ENCODE measurements at places on chromosomes 4 and X.

DNA sequence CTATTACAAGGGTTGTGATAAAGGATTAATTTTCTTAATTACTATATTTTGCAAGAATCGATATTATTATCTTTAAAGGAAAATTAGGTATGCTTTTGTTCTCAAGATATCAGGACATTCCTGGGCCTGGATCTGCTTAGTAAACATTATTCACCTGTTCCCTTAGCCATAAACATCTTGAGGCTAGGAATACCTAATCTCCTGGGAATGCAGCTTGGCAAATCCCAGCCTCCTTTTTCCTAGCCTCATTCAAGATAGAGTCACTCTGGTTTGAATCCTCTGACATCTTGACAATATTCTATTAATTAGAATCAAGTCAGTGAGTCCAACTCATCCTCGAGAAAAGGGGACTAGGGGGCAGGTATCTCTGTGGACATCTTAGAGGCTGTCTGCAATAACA lies 327.1 kb downstream of the STIM2 start:
- DNase-seq: no peak

GRCh38 chrX:109839694-109840567 lies 106.9 kb upstream of the ACSL4 start:
- DNase-seq: peak; percentile 0

DNA sequence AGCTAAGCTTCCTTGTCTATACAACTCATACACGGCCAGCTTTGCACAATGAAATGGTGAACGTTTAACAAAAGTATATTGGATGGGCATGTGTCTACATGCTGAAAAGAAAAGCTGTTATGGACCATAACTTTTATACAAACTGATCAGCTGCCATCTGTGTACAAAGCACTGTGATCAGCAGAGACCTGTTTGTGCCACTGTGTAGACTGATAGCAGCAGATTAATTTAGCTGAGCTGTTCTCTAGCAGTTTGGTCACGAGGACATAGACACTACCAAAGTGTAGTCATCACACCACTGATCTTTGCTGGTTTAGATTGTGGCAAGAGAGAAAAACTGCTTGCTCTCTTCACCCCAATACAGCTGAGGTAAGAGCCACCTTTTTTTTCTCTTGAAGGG lies 124.5 kb downstream of the RAPGEF2 start:
- DNase-seq: no peak

GRCh38 chr4:176262243-176262642 lies 6.8 kb downstream of the ASB5 start:
- no peak for DNase-seq

DNA sequence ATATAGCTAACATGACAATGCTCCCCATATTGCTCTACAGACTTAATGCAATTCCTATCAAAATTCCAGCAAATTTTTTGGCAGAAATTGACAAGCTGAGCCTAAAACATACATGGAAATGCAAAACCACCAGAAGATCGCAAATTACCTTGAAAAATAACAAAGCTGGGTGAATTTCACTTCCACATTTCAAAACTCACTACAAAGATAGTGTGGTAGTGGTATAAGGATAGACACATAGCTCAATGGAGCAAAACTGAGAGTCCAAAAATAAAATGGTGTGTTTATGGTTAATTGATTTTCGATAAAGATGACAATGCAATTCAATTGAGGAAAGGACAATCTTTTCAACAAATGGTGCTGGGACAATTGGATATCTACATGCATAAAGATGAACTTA lies 65.8 kb downstream of the SLC9A7 start:
- no peak for DNase-seq

DNA sequence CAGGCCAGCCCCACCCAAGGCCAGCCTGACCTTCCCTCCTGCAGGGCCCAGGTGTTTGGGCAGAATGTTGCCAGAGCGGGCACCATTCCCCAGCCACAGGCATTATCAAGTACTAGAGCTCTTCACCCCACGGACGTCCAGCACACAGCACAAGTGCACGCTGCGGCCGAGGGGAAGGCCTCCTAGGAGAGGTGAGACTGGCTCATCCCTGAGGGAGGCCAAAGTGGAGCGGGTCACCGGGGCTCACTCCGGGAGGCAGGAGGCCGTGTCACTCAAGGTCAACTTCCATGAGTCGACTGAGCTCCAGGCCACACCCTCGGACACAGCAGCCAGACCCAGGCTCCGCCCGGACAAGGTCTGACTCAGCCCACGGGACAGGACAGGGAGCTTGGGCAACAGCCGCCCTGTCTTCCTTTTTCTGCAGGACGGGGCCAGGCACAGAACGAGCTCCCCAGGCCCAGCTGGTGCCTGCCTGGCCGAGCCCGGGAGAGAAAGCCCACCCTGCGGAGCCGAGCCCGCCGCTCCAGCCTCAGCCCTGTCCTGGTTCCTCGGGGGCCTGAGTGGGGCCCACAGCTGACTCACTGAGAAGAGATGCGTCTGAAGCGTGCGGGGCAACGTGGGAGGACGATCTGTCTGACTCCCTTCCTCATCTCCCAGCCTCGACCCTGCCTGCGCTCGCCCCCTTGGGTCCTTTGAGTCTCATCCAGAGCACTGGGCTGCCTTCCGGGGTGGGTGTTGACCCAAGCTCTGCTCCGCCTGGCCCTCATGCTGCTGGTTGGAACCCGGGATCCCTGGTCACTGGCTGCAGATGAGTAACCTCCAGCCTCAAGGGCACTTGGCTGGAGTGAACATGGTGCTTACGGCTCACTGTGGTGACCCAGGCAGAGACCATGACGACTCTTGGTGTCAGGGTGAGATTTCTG lies 1.6 kb downstream of the SLC49A3 start:
- DNase-seq: no peak

- DNase-seq: no peak
Observed at GRCh38 chr4:100198061-100198460, 7.8 kb upstream of the DDIT4L start.

GRCh38 chr4:87130985-87131703 lies 89.3 kb downstream of the KLHL8 start:
- DNase-seq: no peak

- no peak for DNase-seq
Observed at GRCh38 chr4:118967393-118967792, 78.7 kb downstream of the SYNPO2 start.

GRCh38 chrX:119655125-119655524 lies 37.8 kb downstream of the SEPTIN6 start:
- DNase-seq: no peak

- no peak for DNase-seq
Observed at GRCh38 chrX:145823132-145823531, 5.5 kb downstream of the SLITRK2 start.

DNA sequence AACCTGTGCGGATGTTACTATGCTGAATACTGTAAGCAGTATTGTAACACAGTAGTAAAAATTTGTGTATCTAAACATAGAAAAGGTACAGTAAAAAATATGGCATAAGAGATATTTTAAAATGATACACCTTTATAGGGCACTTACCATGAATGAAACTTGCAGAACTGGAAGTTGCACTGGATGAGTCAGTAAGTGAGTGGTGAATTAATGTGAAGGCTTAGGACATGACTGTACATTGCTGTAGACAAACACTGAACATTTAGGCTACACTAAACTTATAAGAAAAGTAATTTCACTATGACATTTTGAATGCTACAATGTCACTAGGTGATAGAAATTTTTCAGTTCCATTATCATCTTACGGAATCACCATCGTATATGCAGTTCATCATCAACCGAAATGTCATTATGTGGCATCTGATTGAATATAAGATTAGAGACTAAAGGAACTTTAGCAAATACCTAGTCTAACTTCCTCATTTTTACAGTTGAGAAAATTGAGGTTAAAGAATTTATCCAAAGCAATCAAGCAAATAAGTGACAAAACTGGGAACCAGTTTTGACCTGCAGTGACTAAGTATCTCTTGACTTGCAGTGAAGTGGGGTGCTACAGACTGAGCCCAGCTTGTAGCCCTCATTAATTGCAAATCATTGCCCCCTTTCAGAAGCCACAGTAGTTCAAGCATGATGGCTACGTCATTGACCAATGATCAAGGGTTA lies 55.3 kb downstream of the EGF start:
- no peak for DNase-seq

GRCh38 chr4:181078196-181078595 lies 1165.0 kb upstream of the TENM3 start:
- DNase-seq: no peak

GRCh38 chr4:109302361-109303139 lies at the start of gene COL25A1:
Gene COL25A1, minus strand, starts transcription at chr4:109302658.
- DNase-seq: peak; percentile 9

GRCh38 chrX:7146703-7147412 lies 654 bp upstream of the STS start:
- DNase-seq: no peak

GRCh38 chr4:102447413-102447812 lies 53.7 kb upstream of the NFKB1 start:
- DNase-seq: no peak

DNA sequence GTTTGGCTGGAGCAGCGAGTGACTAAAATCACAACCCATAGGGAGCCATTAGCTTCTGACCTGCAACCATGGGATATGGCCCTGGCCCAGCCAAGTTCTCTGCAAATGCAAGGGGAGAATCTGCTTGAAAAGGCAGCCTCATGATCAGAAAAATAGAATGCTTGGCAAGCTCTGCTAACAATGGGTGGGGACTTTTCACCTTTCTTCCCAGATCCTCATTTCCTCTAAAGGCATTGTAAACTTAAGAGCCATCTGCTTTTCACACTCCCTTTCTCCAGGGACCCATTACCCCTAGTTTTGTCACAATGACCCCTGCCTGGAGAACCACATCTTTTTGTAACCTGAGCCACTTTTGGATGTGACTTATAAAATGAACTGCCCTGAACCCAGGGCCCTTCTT lies 104.3 kb downstream of the PARM1 start:
- DNase-seq: no peak

DNA sequence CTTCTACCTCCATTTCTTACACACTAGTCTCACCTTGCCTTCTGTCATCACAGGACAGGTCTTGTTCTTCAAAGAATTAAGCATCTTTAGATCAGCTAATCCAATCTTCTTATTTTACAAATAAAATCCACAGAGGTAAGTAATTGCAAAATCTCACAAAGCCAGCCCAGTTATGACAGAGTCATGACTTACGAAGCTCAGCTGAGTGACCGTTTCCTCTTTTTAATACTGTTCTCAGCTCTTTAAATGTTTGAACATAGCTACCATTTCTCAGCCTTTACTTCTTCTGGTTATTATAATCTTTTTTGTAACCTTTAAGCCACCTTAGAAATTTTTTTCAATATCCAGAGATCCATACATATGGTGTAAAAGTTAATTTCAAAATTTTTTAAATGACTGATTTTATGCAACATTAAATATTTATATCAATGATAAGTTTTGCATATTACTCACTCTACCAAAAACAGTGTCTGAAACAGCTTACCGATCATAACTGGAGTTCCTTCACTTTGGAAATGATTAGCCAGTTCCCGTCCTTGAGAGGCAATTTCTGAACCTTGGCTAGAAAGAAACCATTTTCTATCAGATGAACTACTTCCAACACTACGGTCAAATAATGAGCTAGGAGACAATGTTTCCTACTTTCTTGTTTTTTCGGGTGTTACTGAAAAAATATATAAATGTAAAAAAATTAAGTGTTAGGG lies 8.8 kb downstream of the ANKRD37 start:
- no peak for DNase-seq

- no peak for DNase-seq
Observed at GRCh38 chrX:135396566-135396965, 25.2 kb upstream of the SMIM10L2A start.

GRCh38 chr4:24089851-24090534 lies 200.1 kb upstream of the PPARGC1A start:
- DNase-seq: no peak

- DNase-seq: no peak
Observed at GRCh38 chr4:139457318-139457717, 3.4 kb downstream of the RAB33B start.

DNA sequence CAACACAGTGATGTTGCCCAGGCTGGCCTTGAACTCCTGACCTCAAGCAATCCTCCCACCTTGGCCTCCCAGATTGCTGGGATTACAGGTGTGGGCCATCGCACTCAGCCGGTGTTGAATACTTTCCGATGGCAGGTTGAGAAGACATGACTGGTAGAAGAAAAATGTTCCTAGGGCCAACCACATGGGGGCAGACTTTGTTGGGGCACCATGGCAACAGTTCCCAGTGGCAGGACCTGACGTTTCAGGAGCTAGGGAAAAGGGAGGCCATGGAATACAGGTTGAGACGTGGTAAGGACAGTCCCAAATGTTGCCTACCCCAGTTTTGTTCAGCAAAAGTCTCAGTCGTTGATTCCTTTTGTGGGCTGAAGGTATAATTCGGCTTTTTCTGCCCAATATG lies 134.6 kb downstream of the ASMT start:
- DNase-seq: no peak

- no peak for DNase-seq
Observed at GRCh38 chrX:16832301-16832700, 37.9 kb downstream of the RBBP7 start.

DNA sequence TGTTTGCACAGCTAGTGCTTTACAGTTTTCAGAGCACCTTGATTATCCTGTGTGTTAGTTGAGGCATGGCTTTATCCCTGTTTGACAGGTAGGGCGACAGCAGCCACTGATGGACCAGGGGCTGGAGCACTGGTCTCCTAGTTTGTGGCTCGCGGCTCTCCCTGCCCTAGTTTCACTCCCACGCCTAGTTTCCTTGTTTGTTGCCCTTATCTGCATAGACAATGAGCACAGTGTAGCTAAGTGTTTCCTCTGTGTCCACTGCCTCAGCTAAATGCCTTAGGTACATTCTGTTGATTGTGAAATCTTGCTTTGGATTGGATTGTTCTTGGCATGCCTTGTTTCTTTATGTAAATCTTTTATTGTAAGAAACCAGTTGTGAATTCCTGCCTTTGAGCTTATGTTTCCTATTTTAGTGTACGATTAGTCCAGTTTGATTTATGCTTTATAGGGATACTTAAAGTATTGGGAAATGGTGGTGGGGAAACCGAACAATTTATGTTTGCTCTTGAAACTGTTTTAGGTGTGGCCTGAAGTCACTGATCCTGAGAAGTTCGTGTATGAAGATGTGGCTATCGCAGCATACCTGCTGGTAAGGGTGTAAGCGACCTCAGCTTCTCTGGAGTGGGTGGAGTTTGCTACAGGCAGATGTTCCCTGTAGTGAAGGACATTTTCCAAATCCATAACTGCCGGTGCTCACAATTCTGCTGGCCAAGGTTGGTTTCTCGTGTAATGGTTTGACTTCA lies 11.0 kb downstream of the TRMT44 start:
- DNase-seq: no peak

- no peak for DNase-seq
Observed at GRCh38 chr4:173211222-173211621, 42.6 kb downstream of the GALNT7 start.

DNA sequence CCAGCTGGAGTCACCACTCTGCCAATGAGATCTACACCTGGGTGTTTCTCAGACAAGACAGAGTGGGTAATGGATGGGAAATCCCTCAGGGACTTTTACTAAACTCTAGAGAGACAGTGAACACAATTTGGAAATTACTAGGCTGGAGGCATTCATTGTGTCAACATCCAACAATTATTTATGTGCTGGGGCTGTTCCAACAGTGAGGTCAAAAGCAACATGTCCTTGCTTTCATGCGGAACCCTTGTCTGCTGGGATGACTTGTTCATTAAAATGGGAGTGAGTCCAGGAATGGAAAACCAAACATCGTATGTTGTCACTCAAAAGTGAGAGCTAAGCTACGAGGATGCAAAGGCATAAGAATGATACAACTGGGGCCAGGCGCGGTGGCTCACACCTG lies 54.0 kb downstream of the DRD5 start:
- no peak for DNase-seq

- no peak for DNase-seq
Observed at GRCh38 chr4:153126137-153126536, 78.1 kb upstream of the TRIM2 start.
